ENCODE measurements at places on chromosomes 12 and 14. TPM values are rescaled to one million over a fixed set of nuclear protein-coding genes. Genes with fewer than 3 reads are reported as not detected.
A peak's percentile ranks its signal among the peaks of the same experiment; 100 is the strongest.

OTX2 gene
- not detected for total RNA-seq

DNA sequence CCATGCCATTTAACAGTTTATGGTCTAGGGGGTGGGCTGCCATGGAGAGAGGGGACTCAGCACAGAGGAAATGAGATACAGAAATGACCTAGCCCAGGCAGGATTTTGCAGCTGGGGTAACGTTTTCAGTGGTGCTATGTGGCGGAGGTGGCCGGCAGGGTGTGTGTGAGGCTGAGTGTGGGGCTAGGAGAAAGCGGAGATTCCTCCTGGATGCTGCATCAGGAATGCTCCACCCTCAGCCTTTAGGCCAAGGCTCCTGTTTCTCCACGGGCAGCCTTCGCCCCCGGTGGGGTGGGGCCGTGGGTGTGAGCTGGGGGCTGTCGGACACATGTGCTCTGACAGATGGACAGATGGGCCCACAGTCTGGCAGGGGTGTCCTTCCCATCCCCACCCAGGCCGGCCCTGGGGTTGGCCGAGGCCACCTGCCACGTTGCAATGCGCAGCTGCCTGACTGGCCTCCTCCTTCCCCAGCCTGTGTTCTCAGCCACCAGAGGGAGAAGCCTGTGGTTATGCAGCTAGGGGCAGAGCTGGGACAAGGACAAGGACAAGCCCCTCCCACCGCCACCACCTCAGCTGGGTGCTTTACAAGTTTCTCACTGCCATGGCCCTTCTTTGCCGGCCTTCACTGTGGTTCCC lies 44.3 kb downstream of the TEAD4 start:
- no peak for DNase-seq

- no peak for DNase-seq
These were observed 1093.3 kb downstream of the SLC16A7 start for GRCh38 chr12:60689137-60689536.

TOMM20L gene
- total RNA-seq, result not detected

- no peak for DNase-seq
These were observed 12.0 kb downstream of the NGDN start for GRCh38 chr14:23481362-23481970.

DNA sequence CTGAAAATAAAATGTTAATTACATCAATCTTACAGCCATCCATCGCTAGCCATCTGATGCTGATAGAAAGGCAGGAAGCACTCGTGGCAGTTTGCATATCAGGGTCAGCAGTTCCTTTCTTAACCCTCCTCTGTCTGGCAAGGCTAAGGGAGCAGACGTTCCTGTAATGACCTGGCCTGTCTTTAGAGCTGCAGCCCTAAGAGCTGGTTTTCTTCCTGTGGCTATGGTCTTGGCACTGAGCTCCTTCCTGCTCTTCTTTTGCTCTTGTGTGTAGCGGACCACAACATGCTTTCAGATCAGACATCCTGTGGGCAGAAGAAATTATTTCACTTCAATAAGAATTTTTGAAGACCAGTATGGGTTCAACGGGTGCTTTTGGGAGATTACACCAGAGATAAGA lies 170.4 kb downstream of the DAD1 start:
- no peak for DNase-seq

GRCh38 chr12:121899590-121899989 lies 11.0 kb downstream of the PSMD9 start:
- no peak for DNase-seq

- DNase-seq, result no peak
These were observed 66.5 kb downstream of the TNFAIP2 start for GRCh38 chr14:103189481-103190470.

CHGA gene
- total RNA-seq, result not detected

SLC22A17 gene
- total RNA-seq, result 2.7 TPM

PTPN6 gene
- 20.0 TPM for total RNA-seq

GRCh38 chr12:25052196-25052913 lies 103.5 kb upstream of the BCAT1 start:
- DNase-seq, result no peak

CLEC6A gene
- total RNA-seq, result not detected

DNA sequence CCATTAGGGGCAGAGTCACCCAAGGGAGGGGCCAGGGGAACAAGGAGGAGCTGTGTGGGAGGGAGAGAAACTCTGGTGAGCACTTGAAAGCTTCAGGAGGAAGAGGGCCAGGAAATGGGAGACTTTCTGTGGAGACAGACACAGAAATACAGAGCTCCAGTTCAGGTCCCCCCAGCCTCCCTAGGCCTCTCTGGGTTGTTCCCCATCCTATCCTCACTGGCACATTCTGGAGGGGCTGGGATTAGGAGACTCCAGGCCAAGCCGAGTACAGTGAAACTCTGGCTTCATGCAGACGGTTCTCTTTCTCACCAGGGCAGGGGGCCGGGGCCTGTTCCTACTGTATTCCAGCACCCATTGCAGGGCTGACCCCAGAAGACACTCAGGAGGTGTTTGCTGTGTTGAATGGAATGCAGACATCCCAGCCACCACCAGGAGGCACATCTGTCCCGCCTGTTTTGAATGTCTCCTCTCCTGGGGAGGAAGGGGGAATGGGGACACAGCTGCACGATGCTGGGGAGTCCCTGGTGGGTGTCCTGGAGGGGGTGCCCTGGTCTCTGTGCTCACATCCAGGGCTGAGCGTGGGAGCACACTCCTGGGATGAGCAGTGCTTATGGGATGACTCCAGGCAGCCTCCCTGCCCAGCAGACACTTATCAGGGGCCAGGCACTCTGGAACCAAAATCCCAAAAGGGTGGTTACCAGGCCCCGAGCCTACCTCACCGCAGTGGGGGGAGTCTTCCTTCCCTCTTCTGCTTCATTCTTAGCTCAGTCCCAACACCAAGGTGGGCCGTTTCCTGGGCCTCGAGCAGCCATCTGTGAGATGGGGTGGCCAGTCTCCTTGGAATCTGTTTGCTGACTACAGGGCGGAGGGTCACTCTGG lies 5.5 kb upstream of the KRT84 start:
- DNase-seq, result no peak

PDE6H gene
- total RNA-seq, result not detected

DNA sequence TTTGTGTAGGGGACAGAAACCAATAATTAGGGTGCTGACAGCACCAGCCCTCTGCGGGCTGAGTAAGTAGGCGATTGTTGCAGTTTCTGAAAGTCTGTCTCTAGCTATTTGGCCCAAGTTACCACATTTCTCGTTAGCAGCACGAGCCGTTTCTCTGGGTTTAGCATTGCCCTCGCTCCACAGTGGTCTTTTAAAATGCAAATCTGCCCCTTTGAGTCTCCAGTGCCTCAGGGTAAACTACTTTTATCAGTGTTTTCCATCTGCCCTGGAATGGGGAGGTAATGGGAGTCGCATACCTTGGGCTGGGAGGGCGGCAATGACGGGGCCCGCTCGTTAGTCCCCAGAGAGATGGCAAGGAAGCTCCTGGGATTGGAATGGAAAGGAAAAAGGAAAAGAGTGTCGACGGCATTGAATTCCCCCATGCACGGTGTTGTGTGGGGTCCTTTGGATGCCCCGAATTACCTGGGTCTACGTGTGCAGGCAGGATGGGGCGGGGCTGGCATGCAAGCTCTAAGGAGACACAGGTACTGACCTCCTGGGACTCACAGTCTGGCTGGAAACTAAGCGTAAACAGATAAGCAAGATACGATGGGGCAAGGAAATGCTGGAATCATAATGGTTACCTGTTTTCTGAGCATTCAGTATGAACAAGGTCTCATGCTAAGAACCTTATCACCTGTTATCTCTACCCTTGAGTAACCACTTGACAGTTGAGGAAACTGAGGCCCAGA lies 131.8 kb upstream of the MAP1LC3B2 start:
- DNase-seq, result no peak

GRCh38 chr12:53550595-53550994 lies 43.3 kb upstream of the NPFF start:
- DNase-seq, result no peak

DNA sequence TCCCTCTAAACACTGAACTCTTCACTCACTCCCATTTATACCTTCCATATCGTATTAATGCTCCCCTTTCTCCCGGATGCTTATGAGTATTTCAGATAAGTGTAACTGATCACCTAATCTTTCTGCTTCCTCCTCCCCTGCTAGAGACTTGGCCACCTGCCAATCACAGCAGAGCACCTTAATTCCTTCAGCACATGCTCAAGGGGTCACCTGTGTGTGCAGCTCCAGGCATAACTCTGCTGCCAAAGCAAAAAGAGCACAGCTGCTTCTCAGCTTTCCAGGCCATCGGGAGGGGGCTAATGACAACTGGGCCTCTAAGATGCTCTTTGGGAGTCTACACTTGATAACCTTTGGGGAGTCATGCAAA lies 106.9 kb upstream of the DYRK2 start:
- no peak for DNase-seq

RILPL2 gene
- 1.9 TPM for total RNA-seq

FIGNL2 gene
- total RNA-seq, result 0.81 TPM

GRCh38 chr12:31222620-31223222 lies 103.2 kb downstream of the SINHCAF start:
- DNase-seq, result no peak

GRCh38 chr12:92363295-92364146 lies 217.9 kb upstream of the BTG1 start:
- peak; percentile 49 for DNase-seq

FOXA1 gene
- 32.1 TPM for total RNA-seq

- DNase-seq, result peak; percentile 58
These were observed 4.2 kb upstream of the KLC1 start for GRCh38 chr14:103624860-103625259.

IL31 gene
- not detected for total RNA-seq

GRCh38 chr12:12551115-12551514 lies 11.5 kb downstream of the DUSP16 start:
- DNase-seq, result no peak

DNA sequence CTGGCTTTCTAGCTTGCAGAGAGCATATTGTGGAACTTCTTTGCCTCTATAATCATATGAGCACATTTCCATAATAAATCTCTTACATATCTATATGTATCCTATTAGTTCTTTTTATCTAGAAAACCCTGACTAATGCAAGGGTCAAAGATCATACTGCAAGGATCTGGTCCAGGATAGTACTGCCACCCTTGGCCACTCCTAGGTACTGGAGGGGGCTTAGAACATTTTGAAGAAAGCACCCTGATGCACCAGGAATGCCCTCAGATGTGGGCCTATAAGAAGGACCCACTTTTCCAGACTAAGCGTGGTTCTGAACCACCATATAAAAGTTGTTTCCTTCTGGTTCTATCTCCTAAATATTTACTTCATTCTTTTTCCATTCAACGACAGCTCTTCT lies 14.6 kb downstream of the ATXN7L3B start:
- DNase-seq, result no peak

AICDA gene
- total RNA-seq, result not detected

- no peak for DNase-seq
These were observed 151.5 kb downstream of the MSRB3 start for GRCh38 chr12:65430006-65430405.

DNA sequence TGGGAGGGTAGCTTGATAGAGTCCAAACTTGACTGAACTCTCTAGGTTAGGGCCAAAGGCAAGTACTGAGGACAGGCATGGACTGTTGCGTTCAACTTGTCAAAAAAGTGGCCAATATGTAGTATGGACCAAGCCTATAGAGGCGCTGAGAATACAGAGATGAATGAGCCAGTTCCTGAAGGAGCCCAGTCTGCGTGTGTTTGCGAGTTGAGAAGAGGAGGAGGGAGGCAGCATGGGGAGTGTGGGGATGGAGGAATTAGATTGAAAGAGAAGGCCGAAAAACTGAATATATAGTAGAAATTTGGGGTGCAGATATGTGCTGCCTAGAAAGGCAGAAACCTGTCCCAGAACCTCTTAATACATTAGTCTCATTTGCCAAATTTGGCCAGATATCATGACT lies 412.4 kb downstream of the PCNX1 start:
- DNase-seq, result no peak

DNA sequence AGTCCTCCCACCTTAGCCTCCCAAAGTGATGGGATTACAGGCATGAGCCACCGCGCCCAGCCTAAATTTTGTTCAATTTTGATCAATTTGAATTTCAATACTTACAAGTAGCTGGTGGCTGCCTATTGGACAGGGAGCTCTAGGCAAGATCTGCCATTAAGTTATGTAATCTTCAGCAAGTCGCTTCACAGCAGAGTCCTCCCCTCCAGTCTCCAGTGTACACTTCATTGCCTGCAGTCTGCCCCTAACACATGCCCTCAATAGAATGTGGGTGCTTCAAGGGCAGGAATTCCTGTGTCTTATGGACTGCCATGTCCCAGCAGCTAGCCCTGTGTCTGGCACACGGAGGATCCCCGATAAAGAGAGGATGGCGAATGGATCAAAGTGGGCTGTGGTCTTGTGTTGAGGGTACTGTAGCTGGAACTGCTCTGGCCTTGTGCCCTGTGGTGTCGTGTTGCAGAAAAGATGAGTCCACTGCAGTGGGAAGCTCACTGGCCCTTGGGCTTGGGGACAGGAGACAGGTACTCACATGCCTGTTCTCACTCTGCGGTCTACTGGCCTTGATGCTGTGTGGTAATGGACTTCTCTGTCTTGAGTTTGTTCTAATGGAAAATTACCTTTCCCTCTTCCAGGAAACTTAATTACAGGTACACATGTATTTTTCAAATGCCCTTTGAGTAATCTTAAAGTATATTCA lies 67.6 kb downstream of the TECPR2 start:
- no peak for DNase-seq

SLC7A7 gene
- total RNA-seq, result 6.2 TPM

DNA sequence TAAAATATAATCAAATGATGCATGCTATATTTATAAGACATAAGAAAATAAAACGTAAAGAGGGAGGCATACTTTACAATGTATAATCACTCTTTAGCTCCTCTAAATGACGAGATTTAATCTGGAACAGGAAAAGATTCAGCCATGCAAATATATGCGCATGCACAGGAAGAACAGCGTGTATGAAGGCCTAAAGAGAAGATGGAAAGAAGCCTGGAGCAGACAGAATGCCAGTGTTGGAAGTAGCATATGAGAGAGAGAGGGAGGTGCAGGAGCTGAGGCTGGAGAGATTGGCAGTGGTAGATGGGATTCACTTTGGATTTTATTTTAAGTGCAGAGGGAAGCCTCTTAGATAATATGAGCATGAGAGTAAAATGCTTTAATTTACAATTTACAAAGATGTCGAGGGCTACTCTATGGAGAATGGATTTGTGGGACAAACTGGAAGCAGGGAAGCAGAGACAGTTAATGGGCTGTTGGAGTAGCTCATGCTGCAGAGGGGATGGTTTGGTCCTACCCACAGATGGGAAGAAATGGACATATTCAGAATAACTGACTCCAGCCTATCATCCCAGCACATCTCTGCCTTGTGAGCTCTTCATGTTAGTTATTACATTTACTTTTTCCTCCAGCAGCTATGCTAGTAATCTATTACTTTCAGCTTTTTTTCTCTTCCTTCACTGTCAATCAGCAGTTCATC lies 411.1 kb downstream of the TMTC2 start:
- DNase-seq, result no peak

- DNase-seq, result no peak
These were observed 1325.8 kb downstream of the AACS start for GRCh38 chr12:126390969-126391566.

CAPZA3 gene
- not detected for total RNA-seq

NINJ2 gene
- total RNA-seq, result 15.5 TPM

GLT8D2 gene
- 1.1 TPM for total RNA-seq

RAD51B gene
- total RNA-seq, result 3.7 TPM

- no peak for DNase-seq
These were observed 42.1 kb upstream of the CTDSP2 start for GRCh38 chr12:57888409-57889157.
